EL (cell line): ENCODE measurements at places on chromosomes 5 and 9.

- no peak for DNase-seq
Observed at GRCh38 chr5:44233691-44234090, 155.5 kb downstream of the FGF10 start.

- DNase-seq = no peak
Observed at GRCh38 chr5:172687940-172688339, 46.9 kb downstream of the NEURL1B start.

DNA sequence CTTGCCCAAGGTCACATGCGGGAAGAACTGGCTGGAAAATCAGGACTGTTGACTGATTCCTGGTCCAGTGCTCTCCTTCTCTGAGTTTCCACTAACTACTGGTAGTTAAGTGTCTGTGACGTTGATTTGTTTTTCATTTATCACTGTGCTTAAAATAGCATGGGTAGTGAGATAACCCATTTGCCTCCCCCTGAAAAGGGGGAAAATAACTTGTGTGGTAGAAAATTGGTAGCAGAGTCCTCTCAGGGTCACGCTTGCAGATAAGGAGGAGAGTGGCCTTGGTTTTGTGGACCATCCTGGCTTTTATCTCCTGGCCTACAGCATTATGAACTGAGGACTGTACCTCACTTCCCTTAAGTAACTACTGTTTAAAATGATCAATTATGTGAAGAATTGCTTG, 10.9 kb downstream of the FUBP3 start:
- DNase-seq = no peak

DNA sequence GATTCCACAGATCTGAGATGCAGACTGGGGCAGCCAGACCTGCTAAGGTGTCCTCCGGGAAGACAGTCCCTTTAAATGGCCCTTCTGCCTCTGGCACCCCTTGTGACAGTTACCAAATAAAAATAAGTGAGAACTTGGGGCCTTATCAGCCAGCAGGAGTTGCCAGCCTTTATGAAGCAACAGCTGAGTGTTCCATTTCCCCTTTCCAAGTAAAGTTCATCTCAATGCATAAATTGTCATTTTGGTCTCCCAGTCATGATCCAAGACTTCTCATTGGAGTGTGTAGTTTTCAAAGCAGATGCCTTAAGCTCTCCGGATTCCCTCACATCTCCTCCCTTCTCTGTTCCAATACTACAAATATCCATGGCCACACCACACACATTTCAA, 4.1 kb downstream of the PTCH1 start:
- no peak for DNase-seq

DNA sequence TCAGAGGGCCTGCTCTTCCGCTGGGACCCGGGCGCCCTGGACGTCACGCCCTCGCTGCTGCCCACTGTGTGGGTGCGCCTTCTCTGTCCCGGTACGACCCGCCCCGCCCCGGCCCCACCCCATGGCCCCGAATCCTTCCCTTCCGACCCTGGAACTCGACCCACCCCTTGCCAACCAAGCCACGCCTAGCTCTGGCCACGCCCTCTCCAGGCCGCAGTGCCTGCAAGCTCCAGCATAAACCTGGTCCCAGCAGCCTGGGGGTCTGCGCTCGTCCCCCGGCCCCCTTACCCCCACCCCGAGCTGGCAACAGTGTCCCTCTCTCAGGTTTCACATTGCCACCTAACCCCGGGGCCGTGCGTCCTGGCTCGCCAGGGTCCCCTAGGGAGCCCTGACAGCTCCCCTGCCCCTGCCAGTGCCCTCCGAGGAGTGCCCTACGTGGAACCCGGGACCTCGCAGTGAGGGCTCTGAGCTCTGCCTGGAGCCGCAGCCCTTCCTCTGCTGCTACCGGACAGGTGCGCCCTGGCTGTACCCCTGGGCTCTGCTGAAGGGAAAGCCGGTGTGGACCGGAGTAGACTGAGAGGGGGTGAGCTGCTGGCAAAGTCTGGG, 3.4 kb downstream of the ADGRD2 start:
- no peak for DNase-seq

DNA sequence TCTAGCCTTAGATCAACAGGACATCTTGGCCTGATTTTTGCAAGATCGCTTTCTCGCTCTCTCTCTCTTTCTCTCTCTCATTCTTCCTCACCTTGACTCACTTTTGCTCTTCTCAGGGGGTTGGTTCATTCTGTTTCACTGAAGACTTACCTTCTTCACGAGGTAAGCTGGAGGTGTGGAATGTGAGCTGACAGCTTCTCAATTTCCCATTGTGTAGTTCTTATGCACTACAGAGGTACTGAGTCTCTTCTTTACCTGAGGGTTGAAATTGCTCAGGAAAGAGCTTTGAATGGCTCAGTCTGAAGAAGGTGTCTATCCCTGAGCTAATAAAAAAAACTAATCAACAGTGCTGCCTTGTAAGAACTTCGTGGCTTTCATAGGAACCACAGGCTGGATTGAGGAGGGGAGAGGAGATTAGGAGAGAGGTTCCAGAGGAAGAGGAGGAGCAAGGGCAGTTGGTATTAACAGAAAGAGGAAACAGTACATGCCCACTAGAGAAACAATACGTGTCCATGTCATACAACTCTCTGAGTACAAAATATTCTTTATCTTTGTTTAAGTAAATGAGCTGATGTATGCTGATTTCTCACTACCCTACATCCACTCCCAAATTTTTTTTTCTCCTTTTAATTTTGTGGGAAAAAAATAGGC, 192.2 kb downstream of the TMEM167A start:
- no peak for DNase-seq

GRCh38 chr5:1754531-1755220, 45.0 kb downstream of the MRPL36 start:
- no peak for DNase-seq

- no peak for DNase-seq
Observed at GRCh38 chr9:131692612-131693562, 47.0 kb downstream of the RAPGEF1 start.

DNA sequence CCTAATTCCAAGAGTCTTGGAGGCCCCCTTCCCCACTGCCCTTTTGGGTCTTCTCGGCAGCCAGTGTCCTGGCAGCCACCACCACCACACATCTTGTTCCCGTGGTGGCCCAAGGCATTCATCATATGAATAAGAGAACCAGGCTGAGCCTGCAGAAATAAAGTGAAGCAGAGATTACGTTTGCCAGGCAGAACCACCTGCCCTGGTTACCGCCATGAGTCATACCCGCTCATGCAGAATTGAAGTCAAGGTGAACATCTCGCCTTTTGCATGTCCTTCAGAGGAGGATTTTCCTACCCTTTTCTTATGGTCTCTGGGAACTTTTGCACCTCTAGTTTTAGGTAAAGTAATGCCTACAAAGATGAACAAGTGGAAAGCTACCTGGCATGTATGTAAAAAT, 119.5 kb upstream of the LMX1B start:
- no peak for DNase-seq

GRCh38 chr9:136615631-136616306, 46.9 kb upstream of the EGFL7 start:
- peak; percentile 14 for DNase-seq

DNA sequence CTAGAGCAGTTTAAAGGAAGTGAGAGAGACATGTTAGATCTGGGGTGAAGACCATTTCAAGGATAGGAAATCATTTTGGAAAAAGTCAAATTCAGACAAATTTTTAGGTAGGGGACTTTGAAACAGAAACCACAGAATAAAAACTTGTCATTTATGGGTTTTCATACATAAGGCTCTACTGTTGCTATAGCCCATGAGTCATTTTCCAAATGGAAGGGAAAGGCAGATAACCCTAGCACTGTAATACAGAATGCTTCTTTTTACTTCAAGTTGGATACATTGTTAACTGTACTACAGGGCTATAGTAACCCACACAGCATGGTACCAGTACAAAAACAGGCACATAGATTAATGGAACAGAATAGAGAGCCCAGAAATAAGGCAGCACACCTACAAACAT, 455.4 kb downstream of the EBF1 start:
- no peak for DNase-seq

DNA sequence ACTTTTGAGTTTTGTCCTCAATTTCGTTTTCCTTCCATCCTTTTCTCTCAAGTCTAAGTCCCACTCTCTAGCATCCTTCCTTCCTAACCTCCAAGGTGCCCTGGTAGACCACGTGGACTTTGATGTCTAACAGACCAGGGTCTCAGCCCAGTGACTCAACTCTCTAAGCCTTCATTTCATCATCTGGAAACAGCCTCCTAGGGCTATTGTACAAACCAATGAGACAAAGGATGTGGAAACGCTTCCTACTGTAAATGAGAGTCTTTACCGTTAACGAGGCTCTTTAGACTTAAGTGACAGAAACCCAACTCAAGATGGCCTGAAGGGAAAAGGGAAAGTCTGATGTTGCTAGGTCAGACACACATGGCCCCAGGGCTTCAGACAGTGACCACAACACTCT, 49.2 kb upstream of the CPLX2 start:
- DNase-seq = peak; percentile 74

- peak; percentile 49 for DNase-seq
Observed at GRCh38 chr5:13478831-13479465, 465.5 kb downstream of the DNAH5 start.

DNA sequence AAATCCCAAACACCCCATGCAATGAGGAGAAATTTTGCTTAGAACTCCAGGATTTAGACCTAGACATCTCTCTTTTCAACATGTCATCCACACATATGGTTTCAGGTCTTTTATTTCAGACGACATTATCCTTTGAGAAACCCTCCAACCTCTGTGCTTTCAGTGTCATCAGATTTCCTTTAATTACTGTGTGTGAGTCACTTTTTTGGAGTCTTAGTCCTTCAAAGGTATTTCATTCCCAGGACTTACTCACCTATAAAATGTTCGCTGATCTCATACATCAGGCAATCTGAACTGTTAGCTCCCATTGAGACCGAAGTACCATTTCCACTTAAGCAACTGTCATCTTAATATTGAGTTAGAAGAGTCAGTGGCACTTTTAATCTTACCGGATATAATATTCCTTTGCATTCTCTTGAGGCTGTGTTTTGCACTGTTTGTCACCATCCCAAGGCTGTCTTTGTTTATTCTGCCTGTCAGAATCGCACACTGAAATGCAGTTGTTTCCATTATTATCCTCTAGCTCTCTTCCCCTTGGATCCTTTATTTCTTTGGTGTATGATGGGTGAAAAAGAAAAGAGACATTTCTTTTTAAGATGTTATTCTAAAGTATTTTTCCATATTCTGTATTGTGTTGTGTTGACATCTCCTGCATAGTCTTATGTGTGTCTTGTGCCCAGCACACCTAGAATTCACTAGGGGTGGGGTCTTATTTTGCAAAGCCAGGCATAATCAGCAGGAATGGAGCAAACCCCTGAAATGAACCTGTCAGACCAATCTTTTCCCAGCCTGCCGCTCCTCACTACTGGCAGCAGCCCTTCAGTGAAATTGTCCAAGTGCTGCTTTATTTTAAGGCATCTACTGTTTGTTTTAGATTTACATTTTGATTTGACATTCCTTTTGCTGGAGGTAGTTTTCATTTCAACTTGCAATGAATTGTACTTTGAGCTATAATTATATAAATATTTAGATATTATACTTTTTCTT, 155.4 kb downstream of the PAM start:
- peak; percentile 79 for DNase-seq

GRCh38 chr5:141421489-141421855, 621 bp downstream of the PCDHGA11 start:
- peak; percentile 18 for DNase-seq

- peak; percentile 58 for DNase-seq
Observed at GRCh38 chr5:126403876-126404275, 19.3 kb upstream of the GRAMD2B start.

DNA sequence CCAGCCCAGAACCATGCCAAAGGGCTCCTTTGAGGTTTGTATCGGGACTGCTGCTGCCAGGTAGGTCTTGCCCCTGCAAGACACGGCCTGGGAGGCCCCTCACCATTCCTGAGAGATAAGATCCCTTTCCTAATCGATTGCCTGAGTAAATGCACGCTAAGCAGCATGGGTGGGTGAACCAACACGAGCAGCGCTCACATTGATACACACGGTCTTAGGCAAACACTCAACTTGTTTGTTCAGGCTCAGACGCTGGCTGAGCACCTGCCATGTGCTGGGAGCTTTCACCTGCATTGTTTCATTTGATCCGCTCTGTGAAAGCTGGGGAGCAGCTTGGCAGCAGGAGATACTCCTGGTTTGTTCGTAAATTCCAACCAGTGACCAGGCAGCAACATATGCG, 76.9 kb upstream of the NEURL1B start:
- no peak for DNase-seq

DNA sequence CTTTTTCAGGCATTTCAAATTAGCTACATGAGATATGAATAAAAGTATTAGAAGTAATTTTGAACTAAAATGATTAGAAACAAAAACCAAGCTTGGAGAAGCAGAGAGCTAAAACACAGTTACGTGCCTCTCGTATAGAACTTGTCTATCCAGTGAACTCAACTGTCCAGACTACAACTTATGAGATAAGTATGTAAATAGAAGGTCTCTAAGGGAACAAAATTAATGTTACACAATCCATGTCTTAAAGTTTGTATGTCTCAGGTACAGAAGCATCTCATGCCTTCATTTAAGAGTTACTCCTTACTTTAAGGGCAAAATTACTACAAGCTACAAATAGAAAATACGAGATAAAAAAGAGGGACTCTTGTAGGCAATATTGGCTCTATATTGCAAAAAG, 316.8 kb downstream of the CETN3 start:
- DNase-seq = no peak

DNA sequence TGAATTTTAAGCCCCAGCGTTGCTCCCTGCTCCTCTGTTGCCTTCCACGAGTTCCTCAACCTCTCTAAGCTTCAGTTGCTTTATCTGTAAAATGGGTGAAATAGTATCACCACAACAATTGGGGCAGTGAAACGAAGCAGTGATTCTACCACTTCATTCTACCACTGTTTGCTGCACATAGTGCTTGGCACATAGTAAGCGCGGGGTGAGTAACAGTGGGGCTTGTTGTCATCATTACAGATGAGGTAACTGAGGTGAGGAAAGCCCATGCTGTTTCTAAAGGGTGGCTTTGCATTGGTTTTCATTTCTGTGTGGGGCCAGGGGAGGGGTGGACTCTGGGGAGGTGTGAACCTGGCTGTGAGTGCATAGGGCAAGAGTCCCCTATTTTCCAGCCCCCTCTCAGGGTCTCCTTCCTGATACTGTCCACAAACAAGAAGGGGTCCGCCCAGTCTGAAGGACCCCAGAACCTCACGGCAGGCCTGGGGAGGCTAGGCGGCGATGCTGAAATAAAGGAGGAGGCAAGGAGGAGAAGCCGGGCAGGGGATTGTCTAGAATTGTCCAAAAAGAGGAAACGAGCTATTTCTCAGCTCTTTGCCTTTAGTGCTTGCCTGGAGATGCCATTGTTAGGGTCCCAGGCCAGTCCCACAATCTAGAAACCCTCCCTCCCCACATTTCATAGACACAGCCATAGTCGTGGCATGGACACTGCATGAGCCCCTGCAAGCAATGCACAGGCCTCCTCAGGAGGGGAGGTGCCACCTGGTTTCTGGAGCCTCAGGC, 65.6 kb downstream of the IL6ST start:
- DNase-seq = no peak
